Stimulated activated naive CD4-positive, alpha-beta T cell (primary cell): ENCODE measurements at places on chromosomes 7 and 10.

- DNase-seq, result no peak
Observed at GRCh38 chr10:30759423-30759822, 129.9 kb upstream of the LYZL2 start.

DNA sequence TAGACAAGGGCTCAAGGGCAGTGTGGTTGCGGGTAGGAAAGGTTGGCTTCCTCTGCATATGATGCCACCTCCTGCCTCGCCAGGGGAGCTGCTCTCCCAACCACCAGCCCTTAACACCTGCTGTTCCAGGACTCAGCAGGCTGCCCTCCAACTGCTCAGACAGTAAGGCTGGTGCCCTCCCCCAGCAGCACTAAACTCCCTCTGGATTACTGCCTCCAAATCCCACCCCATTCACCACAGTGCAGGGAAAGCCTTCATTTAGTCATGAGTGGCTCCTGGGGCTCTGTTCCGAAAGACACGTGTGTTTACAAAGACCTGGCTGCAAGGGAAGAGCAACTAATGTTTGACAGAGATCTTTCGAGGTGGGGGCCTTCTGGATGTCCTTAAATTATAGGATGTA, 437.2 kb upstream of the MKI67 start:
- DNase-seq, result no peak

DNA sequence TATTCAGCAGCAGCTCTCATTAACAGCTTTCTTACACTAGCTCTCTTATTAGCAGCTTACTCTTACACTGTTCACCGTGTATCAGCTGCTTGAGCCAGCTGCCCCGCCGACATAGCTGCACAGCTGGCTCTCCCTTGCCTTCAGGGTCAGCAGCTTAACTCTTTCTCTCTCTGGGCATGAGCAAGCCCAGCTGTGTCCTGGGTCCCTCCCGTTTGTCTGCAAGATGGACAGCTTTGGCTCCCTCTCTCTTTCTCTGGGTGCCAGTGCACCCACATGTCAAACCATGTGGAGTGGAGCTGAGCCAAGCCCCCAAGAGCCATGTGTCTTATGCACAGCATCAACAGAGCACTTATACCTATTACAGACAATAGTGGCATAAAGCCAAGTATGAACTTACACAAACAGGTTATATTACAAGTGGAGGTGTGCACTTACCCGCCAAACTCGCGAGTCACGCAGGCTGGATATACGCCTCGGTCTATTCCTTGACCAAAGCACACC, 35.7 kb upstream of the MTPAP start:
- no peak for DNase-seq

- DNase-seq, result no peak
Observed at GRCh38 chr7:49643736-49644135, 129.7 kb upstream of the VWC2 start.

DNA sequence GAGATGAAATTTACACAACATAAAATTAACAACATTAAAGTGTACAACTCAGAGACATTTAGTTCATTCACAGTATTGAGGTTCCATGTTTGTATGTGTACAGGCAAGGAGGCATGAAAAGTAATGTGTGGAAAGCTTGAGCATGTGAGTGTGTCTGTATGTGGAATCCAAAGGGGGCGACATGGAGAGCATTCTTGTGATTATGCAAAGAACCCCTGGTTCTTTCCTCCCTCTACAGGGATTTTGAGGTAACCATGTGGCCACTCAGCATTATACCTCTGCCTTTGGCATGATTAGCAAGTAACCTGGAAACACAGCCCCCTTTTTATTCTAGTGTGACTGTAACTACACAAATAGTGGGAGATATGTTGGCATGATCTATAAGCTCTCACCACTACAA, 21.0 kb downstream of the OR2F1 start:
- no peak for DNase-seq

- no peak for DNase-seq
Observed at GRCh38 chr10:132096223-132096622, 30.5 kb downstream of the JAKMIP3 start.

- no peak for DNase-seq
Observed at GRCh38 chr7:38127216-38128207, 50.5 kb upstream of the STARD3NL start.

DNA sequence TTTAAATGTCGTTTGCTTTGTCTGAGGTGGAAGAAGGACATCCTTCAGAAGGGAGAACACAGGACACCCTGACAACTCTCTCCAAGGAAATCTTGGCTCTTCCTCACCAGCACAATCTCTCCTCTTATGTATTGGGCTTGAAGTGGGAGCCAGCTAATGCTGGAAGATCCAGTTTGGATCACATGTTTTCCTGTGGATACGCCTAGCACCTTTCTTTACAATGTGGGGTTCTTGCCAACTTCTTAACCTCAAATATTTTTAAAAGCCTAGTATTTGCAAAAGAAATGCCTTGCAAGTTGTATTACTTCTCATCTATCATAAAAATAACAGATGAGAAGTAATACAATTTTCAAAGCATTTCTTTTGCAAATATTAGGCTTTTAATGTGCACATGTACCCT, 76.4 kb downstream of the FRMD4A start:
- DNase-seq, result no peak

GRCh38 chr7:36670585-36671431, 53.5 kb downstream of the AOAH start:
- peak; percentile 40 for DNase-seq

GRCh38 chr10:35434533-35434932, 98.2 kb downstream of the CCNY start:
- no peak for DNase-seq

DNA sequence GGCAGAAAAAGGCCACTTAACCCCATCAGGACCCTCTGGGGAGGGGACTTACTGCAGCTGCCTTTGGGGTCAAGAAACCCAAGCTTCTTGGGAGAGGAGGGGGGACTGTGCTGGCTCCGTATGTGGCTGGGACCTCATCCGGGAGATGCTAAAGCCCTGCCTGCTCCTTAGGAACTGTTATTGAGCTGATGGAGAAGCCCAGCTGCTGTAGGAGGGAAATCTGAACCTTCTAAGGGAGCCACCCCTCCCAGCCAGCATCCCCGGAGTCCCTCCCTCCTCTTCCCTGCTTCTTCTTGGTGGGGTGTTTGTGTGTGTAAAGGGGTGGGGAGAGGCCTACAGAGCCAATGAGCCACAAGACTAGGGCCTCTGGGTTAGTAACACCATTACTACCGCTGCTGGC, 8.2 kb downstream of the KCNIP2 start:
- DNase-seq, result no peak

GRCh38 chr10:114611617-114612016, 46.5 kb downstream of the ABLIM1 start:
- DNase-seq, result no peak

DNA sequence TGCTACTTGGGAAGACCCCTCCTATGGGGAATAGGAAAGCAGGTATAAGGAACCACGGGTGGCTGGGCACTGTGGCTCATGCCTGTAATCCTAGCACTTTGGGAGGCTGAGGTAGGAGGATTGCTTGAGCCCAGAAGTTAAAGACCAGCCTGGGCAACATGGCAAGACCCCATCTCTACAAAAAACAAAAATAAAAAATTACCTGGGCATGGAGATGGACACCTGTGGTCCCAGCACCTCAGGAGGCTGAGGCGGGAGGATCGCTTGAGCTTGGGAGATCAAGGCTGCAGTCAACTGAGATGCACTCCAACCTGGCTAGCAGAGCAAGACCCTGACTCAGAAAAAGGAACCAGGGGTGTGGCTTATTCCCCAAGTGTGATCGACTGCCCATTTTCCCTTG, 986 bp upstream of the FSCN3 start:
- no peak for DNase-seq

DNA sequence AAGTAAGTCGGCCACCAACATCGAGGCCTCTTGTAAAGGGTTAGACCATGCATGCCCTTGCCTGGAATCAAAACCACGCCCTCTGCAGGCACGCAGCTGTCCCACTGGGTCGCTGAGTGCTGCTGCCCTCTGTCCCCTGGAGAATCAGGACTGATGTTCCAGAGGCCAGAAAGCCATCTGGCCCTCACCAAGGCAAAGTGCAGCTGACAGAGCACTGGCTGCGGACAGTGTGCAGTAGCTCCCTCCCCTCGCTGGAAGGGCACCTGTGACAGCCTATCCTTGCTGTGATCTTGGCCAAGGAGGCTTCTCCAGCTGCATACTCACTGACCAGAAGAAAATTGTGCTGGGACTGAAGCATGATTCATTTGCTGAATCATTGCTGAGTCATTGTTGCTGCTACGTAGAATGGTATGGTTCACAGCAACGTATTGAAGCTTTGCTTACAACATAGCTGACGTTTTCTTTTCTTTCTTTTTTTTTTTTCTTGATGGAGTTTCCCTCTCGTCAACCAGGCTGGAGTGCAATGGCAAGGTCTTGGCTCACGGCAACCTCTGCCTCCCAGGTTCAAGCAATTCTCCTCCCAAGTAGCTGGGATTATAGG, 30.4 kb downstream of the DDC start:
- DNase-seq, result no peak

DNA sequence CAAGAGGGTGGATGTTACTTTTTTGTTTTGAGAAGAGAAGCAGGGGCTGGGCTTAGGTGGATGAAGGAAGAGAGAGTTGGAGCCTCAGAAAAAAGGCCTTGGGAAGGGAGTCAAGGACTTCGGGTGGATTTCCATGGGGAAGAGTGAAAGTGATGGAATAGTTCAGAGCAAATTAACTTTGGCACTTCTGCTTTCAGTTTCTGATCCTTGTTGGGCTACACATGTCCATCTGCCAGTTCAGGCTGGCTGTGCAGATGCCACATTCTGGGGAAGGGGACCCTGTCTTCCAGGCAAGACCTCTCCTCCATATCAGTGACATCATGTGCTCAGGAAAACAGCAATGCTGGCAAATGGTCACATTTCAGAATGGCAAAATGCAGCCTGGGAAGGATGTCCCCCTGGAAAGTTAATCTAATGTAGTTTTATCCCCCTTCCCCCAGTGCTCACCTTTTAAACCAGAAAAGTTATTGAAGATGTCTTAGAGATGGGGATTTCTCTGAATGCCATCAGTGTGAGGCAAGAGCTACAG, 86.0 kb downstream of the WDFY4 start:
- no peak for DNase-seq

DNA sequence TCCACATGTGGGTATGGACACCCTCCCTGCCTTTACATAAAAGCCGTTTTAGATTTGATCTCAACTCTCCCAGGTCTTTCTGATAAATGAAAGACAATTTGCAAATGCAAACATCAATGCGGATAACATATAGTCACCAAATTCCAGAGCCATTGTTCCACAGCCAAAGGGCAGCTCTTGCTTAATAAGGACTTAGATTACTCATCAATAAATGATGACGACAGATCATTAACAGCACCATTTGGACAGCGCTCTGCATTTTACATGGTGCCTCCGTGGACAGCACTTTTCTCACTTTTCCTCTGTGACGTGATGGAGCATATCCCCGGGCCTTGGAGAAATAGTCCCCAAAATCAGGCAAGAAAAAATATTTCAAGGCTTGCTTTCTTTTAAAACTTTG, 370.3 kb upstream of the CELF2 start:
- no peak for DNase-seq

GRCh38 chr10:62196528-62196927, 72.1 kb downstream of the RTKN2 start:
- DNase-seq, result no peak

GRCh38 chr10:1687190-1687589, 50.1 kb downstream of the ADARB2 start:
- no peak for DNase-seq

DNA sequence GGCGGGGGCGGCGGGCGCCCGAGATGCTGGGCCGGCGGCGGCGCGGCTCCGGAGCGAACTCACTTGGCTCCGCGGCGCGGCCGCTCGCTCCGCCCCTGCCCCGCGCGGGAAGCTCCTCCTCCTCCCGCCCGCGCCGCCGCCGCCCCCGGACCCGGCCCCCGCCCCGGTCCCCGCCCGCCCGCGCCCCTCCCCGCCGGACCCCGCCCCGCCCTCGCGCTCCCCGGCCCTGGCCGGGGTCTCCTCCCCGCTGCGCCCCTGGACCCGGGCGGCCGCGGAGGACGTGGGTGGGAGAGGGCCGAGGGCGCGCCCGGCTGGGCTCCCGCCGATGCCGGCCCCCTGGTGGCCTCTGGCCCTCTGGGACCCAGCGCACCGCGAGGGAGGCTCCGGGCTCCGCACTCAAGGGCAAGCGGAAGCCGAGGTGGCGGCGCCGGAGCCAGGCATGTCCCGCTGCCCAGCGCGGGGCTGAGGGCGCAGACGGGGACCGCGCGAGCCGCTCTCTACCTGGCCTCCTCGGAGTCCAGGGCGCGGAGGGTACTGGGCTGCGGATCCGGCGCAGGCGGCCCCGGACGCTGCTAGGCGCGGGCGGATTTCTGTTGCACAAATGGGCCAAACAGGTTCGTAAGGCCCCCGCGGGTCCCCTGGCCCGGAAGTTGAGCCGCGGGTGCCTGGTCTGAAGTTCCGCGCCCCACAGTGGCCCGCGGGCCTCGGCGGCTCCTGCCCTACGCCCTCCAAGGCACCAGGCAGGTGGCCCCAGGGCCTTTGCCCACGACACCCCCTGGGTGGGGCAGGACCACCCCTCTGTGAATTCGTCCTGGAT, at the start of gene TCERG1L:
Gene TCERG1L, minus strand, starts transcription at position 61 of the 817 bp plus-strand sequence. CDS start 86 bp downstream, outside the sequence.
- DNase-seq, result no peak

DNA sequence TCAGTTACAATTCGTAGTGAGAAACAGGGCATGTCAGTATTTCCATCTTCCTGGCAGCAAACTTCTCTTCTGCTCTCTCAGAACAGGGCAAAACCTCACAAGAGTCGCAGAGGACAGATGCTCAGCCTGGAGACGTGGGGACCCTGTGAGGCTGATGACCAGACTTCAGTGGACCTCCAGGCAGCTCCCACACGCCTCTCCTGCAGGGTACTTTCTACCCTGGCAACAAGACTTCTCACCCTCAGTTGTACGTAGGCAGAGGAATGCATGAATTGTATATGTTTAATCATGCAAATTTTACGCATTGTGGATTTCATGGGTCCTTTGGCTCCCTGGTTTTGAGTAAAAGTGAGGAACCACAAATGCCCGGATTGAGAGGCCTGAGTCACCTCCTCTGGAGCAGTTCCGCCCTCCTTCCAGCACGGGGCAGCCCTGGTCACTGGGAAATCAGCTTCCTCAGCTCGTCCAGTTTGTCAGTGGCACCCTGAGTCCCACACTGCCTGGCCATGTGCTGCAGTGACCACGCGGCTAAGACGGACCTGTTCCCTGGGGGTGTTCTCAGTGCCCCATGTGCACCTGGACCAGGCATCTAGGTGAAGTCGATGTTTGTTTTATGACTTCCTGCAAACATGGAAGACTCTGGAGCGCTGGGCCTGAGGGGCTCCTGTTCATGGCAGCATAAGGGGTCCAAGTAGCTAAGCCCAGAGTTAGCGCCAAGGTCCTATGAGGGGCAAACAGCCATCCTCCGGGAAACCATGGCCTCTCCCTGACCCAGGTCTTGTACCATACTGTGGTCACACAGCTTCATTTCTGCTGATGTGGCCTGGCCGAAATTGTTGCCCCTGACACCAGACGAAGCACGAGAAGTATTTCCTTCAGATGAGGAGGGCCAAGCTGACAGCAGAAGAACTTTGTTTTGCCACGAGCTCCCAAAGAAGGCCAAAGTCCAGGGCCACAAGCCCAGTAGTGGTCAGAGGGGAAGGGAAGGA, 165.1 kb downstream of the TNS3 start:
- DNase-seq, result no peak

- no peak for DNase-seq
Observed at GRCh38 chr7:66125052-66125694, 10.5 kb downstream of the CRCP start.
